ENCODE measurements at places on chromosomes 6 and 20.

GRCh38 chr6:111661541-111662061, 55.9 kb upstream of the TRAF3IP2 start:
- DNase-seq, result peak; percentile 5

DNA sequence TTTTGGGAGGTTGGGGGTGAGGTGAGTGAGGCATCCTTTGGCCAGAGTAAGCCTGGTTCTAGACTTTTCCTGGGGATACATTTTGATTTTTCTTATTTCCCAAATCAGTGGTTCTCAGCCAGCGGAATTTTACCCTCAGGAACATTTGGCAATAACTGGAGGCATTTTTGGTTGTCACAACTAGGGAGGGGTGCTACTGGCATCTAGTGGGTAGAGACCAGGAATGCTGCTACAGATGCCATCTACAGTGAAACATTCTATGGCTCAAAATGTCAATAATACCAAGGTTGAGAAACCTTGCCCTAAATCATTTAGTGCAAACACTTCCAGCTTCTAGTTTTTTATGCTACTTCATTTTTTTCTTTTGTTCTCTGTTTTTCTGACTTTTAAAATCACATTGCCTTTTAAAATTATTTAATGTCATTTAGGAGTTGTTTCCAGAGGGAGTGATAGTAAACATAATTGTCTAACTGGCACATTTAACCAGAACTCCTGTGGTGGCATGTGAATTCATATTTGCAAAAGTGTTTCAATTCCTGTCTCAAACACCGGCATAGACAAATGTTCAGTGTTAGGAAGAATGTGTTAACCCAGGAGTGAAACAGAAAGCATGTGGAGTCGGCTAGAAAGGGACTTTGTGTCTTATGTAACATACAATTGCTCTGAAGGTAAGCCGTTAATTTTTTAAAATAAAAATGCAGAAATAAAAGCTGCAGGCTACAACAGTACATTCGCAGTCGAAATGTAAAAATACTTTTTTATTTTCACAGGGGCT, 59.0 kb downstream of the QRSL1 start:
- no peak for DNase-seq

- DNase-seq, result no peak
Measured at GRCh38 chr20:20034486-20034885, 17.3 kb downstream of the NAA20 start.

- DNase-seq, result no peak
Measured at GRCh38 chr6:43850314-43851203, 80.5 kb downstream of the VEGFA start.

DNA sequence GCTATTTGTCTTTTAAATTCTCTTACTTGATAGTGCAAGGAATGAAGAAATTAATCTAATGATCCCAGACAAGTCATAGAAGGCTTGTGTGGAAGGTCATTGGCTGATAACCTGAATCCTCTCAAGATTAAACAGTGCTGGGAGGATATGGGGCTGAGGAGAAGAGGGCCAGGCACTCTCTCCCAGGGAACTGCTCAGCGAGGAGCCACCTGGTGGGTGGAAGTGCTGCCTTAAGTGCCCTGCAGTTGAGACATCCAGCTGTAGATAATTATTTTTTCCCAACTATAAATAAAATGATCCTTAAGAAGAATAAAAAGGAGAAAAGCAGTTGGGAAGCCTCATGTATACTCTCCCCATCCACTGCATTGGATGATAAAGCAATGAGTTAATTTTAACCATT, 47.9 kb downstream of the BTBD3 start:
- DNase-seq, result no peak

GRCh38 chr6:129608886-129609537, 101.0 kb downstream of the ARHGAP18 start:
- DNase-seq, result no peak

DNA sequence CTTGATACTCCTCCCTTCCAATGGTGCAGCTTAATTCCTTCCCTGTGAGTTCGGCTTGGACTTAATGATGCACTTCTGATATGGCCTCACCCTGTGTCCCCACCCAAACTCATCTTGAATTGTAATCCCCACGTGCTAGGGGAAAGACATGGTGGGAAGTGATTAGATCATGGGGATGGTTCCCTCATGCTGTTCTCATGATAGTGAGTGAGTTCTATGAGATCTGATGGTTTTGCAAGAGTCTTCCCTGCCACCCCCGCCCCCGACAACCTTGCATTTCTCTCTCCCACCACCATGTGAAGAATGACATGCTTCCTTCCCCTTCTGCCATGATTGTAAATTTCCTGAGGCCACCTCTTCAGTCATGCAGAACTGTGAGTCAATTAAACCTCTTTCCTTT, 50.3 kb upstream of the HLA-G start:
- no peak for DNase-seq

- no peak for DNase-seq
Measured at GRCh38 chr6:388202-388903, 3.2 kb upstream of the IRF4 start.

GRCh38 chr6:109362102-109362884, 20.0 kb downstream of the CD164 start:
- DNase-seq, result no peak

- no peak for DNase-seq
Measured at GRCh38 chr6:112231164-112231563, 23.2 kb downstream of the LAMA4 start.

GRCh38 chr6:153831350-153832078, 207.5 kb upstream of the OPRM1 start:
- DNase-seq, result no peak

GRCh38 chr20:64176551-64176950, 12.3 kb downstream of the MYT1 start:
- peak; percentile 26 for DNase-seq

DNA sequence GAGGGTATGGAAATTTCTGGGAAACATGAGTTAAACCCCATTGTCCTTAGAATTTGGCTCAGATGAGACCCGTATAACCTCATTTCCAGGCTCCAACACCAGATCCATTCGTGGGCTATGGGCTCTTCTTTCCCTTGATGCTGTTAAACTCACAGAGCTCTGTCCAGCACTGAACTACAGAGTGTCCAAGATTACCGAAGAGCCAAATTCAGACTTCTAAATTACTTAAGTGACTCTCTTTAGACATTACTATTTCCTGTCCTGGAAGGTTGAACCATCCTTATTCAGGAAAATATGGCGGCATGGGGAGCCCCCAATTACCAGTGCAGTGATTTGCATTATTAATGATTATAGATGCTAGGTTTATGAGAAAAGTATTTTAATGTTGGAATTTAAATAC, 124.9 kb upstream of the EDN1 start:
- no peak for DNase-seq

DNA sequence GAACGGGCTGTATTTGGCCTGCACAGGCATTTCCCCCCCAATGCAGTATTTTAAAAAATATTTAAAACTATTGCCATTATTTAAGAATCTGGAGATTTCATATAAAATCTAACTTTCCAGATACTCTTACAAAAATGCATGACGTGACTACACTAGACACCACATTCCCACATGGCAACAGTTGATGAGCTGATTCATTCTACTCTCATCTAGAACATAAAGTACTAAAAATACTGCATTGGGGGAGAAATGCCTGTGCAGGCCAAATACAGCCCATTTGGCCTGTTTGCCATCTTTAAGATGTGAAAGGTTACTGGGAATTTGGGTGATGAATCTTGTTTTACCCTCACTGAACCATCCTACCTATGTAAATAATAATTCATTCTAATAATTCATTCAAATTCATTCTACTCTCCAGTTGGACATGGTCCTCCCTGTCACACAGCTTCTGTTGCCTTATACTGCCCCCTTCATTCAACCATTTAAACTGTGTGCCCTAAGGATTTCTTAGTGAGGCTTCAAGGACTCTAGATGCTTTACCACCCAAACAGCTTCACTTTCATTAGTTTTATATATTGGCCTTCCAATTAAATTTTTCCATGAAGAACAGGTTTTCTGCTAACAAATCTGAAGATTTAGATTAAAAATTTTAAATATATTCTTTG, 6.9 kb upstream of the ZSCAN16 start:
- no peak for DNase-seq

DNA sequence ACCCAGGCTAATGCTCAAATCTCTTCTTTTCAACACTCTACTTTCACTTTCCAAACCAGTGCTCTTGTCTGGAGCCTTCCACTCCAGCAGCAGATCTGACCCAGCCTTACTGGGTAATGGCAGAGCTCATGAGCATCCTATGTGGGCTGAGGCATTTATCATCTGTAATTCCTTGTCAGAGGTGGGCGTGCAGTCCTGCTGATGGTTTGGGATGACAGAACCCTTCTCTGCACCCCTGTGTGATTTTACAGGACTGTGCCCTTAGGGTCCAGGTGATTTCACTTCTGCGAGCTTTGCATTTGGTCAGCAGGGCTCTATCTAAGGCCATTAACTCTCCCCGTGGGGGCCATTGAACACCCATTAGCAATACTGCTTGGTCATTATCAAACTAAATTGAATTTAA, 55.4 kb downstream of the LAMA4 start:
- DNase-seq, result no peak

GRCh38 chr6:163412801-163413344, 1.6 kb upstream of the QKI start:
- no peak for DNase-seq

GRCh38 chr6:167745670-167746389, 80.9 kb upstream of the AFDN start:
- DNase-seq, result no peak

- no peak for DNase-seq
Measured at GRCh38 chr20:58224974-58225373, 3.5 kb downstream of the ANKRD60 start.

- DNase-seq, result no peak
Measured at GRCh38 chr6:152815230-152815872, 64.8 kb downstream of the VIP start.

- DNase-seq, result no peak
Measured at GRCh38 chr6:122548820-122549219, 61.4 kb upstream of the PKIB start.

DNA sequence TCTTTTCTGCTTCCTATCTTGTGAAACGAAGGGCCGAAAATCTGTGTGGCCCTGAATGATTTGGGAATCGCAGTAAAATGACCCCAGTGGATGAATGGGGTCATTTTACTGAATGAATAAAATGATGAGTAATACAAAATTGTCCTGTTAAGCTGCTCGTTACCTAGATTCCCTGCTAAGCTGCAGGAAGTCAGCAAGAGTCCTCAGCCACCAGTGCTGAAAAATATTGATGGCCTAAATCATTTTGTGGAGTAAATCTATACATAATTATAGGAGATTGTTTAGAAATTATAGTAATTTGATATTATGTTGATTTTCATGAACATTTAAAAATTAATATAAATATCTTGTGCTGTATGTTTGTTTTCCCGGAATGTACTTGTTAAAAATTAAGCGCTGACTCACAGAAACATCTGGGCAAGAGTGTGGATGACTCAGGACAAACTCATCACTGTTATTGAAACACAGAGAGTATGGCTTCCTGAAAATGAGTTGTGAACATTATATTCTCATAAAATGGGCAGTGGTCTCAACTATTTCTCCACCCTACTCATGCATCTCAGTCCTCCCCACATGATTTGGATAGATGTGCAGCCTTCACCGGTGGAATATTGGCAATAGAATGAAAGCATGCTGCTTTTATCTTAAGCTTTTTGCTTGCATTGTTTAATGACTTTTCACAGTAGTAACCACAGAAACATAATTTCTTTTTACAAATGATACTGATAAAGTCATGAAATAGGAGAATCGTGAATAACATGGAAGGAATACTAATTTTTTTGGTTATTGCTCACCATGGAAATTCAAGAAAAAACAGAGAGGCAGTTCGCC, 36.2 kb upstream of the RGS17 start:
- DNase-seq, result peak; percentile 9

- no peak for DNase-seq
Measured at GRCh38 chr6:121770943-121771342, 335.5 kb downstream of the GJA1 start.

GRCh38 chr20:34525709-34526416, 9.6 kb downstream of the DYNLRB1 start:
- no peak for DNase-seq

DNA sequence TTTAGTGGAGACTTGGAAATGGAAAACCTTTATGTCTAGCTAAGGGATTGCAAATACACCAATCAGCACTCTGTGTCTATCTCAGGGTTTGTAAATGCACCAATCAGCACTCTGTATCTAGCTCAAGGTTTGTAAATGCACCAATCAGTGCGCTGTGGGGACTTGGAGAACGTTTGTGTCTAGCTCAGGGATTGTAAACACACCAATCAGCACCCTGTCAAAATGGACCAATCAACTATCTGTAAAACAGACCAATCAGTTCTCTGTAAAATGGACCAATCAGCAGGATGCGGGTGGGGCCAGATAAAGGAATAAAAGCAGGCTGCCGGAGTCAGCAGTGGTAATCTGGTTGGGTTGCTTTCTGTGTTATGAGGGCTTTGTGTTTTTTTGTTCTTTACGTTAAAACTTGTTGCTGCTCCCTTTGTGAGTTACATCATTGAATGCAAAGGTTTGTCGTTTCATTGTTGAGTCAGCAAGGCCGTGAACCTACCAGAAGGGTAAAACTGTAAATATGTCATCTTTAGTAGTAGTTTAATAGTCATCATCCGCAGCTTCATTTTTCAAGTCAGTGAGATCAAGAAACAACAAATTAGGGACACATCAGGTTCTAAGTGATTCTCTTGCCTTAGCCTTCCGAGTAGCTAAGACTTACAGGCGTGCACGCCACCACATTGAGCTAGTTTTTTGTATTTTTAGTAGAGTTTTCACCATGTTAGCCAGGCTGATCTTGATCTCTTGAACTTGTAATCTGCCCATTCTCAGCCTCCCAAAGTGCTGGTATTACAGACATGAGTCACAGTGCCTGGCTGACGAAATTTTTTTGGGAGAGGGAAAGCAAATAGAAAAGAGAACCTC, 22.7 kb upstream of the NUP153 start:
- DNase-seq, result no peak

- DNase-seq, result no peak
Measured at GRCh38 chr6:314377-314776, 22.1 kb downstream of the DUSP22 start.

- DNase-seq, result peak; percentile 7
Measured at GRCh38 chr6:90859612-90860011, 272.7 kb upstream of the MAP3K7 start.

DNA sequence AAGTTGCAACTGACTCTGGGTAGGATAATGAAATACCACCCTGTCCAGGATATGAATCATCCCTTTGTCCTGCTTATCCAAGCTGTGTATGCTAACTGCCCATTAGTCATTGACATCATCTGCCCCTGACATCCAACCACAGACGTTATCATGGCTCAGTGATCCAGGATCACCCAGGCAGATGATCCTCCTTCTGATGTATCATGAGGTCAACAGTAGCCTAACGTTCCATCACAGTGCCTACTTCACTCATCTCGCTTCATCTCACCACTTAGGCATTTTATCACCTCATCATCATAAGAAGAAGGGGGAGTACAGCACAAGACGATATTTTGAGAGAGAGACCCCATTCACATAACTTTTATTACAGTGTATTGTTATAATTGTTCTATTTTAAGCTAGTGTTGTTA, 13.4 kb upstream of the BTN3A2 start:
- DNase-seq, result no peak

DNA sequence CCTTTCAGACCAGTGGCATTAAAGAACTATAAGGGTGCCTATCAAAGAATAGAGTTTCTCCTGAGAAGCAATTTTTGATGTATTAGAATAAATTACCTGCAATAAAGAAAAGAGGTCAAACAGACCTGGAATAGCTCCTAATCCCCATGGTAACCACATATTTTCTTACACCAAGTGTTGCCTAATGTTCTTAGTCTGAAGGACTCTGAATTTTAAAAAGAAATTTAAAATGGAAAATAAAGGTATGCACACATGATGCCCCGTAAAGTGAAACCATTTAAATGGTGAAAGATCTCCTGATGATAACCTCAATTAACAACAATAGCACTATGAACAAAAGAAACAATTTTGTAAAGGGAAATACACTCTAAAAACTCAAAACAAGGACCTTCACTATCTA, 55.1 kb upstream of the LOC128125822 start:
- DNase-seq, result no peak

Data from NCI-H2081 (cell line).